ENCODE measurements at places on chromosomes 3 and 15. TPM values are rescaled to one million over a fixed set of nuclear protein-coding genes. Genes with fewer than 3 reads are reported as not detected.

Gene SLC9A9
- total RNA-seq, result 16.6 TPM

Gene MEGF11
- 5.7 TPM for total RNA-seq

Gene ZNF80
- total RNA-seq, result not detected

Gene PDE8A
- 18.7 TPM for total RNA-seq

- DNase-seq, result no peak
Observed at GRCh38 chr3:73955494-73956070, 330.8 kb upstream of the PDZRN3 start.

DNA sequence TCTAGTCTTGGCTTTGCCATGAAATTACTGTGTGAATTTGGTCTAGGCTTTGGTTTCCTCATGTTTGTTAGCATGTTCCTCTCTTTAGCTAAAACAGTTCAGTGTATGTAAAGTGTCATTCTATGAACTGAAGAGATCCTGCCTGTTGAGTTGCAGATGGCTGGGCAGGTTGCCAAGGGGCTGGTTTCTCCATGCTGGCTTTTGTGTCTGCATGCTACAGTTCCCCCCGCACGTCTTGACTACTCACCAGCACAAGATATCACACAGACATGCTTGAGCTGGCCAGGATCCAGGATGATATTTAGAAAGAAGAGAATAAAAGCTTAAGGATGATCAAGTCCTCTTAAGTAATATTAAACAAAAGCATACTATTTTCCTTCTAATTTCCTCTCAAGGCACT is 90.2 kb downstream of the CERS3 start:
- DNase-seq, result peak; percentile 71

- no peak for DNase-seq
Observed at GRCh38 chr3:104133630-104134029, 1233.1 kb upstream of the ALCAM start.

DNA sequence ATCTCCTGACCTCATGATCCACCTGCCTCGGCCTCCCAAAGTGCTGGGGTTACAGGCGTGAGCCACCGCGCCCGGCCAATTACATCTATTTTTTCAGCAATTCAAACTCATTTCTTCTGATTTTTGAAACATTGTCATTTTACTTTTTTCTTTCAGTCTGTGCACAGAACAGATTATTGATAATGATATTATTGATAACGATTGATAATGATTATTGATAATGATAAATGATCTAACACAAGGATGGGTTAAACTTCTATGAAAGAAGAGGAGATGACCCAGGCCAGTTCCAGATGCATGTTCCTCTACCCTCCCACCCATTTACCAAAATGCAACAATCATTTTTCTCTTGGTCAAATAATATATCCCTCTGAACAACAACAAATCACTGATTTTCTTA is 118.0 kb downstream of the CTNNB1 start:
- DNase-seq, result no peak

GRCh38 chr3:169931747-169932520 is 20.6 kb downstream of the SAMD7 start:
- no peak for DNase-seq

DNA sequence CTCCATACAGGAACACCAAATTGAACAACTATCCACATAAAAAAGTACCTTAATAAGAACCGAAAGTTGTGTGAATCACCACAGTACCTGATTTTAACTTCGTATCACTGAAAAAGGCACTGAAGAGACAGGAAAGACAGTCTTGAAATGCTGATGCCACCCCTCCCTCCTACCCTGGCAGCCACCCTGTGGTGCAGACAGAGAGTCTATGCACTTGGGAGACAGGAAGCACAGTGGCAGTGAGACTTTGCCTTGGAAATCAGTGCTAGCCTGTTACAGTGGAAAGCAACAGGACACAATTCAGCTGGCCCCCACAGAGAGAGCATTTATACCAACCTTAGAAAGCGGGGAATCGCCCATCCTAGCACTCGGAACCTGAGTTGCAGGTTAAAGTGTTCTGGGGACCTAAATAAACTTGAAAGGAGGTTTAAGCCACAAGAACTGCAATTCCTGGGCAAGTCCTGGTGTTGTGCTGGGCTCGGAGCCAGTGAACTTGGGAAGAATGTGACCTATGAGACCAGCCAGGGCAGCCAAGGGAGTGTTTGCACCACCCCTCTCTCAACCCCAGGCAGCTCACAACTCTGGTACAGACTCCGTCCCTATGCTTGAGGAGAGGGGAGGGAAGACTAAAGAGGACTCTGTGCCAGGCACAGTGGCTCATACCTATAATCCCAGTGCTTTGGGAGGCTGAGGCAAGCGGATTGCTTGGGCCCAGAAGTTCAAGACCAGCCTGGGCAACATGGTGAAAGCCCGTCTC is 240.1 kb downstream of the ISL2 start:
- DNase-seq, result no peak

- no peak for DNase-seq
Observed at GRCh38 chr15:84081391-84082168, 154.0 kb upstream of the GOLGA6L4 start.

- no peak for DNase-seq
Observed at GRCh38 chr3:112089956-112090886, 4.0 kb downstream of the C3orf52 start.

DNA sequence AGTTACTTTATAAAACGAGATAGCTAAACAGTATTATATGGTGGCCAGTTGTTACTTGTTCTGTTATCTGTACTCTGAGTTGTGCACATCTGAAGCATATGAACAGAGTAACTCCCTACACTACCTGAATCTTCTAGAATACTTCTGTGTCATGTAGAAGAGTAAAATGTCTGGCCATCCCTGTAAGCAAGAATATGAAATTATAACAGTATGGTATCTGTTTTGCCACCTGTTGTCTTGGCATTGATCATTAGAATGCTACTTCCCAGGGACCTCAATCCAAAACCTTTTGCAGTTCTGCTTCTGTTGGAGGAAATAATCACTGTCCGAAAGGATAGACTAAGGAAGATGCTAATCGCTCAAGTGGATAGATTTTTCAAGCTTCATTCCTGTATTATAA is 1.9 kb downstream of the TEX9 start:
- DNase-seq, result no peak

DNA sequence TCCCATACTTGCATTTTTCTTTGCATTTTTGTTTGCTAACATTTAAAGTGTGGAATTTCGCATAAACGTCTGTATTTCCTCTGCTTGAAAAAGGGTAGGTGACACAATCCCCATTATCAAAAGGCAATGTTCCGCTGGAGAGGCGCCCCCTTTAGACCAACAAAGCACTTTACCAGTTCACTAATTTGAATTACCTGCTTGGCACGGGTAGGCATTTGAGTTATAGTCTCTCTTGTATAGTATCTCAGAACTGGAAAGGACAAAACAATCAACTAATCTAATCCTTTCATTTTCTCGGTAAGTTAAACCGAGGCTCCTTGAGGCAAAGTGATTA is 775 bp upstream of the CCDC39 start:
- DNase-seq, result no peak

- no peak for DNase-seq
Observed at GRCh38 chr3:186540835-186541226, 3.3 kb downstream of the CRYGS start.

- DNase-seq, result no peak
Observed at GRCh38 chr3:30225021-30225420, 381.4 kb upstream of the TGFBR2 start.
